Non-pigmented ciliary epithelial cell (primary cell): ENCODE measurements at places on chromosomes 1 and 21.

- no peak for DNase-seq
Measured at GRCh38 chr1:7334475-7335035, 436.5 kb upstream of the VAMP3 start.

- DNase-seq: peak; percentile 92
Measured at GRCh38 chr1:235018161-235018560, 110.5 kb downstream of the TOMM20 start.

GRCh38 chr21:42130441-42130840 is 59.3 kb downstream of the UMODL1 start:
- DNase-seq: no peak

DNA sequence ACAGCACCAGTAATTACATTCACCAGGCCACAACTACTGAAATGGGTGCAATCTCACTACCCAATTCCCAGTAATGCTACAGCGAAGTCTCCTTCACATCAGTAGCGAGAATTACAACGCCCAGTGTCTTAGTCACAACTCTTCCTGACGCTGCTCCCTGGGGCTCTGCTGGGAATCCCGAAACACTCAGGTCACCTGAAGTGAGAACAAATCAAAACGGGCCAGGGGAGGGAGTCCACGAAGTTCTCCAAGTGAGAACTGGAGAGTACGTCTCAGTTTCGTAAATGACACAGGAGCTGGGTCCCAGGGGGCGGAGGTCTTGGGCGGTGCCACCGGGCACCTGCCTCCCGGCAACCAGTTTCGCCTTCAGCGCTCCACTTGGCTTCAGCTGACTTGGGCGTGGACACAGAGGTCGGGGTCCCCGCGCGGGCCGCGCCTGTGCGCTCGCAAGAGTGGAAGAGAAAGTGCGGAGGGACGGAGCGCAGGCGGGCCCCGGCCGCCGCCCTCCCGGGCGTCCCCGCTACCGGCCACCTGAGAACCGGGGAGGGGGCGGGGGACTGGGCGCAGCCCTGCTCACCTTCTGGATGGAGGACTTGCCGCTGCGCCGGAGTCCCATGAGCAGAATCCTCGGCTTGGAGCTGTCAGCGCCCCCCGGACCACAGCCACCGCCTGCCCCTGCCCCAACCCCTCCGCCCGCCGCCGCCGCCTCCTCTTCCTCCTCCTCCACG is 575 bp downstream of the RRAGC start:
- DNase-seq: peak; percentile 30

DNA sequence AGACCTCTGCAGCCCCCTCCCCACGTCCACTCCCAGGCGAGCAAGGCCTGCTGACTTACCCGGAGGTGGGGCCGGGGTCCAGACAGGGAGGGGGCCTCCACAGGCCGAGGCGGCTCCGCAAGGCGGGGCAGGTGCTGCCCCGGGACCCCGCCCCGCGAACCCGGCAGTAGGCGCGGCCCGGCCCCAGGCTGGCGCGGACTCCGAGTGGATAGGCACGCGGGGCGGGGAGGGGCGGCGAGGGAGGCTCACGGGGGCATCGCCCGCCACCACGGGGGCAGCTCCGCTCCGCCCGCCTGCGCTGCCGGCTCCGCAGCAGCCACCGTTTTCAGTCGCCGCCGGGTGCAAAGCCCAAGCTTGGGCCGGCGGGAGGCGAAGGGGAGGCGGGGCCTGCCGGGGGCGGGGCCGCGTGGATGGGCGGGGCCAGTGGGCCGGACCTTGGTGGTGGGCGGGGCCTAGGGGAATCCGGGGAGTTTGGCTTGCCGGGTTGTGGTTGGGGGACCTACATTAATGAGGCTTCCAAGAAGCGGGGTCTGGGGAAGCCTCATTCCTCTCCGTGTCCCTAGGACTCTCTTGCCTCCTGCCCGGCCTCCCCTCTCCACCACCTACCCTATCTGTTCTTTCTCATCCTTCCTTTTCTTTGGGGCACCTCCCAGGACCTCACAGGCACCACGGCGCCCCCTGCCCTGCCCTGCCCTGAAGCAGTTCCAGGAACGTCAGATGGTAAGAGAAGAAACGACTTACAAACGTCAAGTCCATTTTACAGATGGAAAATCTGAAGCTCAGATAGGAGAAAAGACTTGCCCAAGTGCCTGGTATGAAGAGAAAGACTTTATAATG is at the start of gene RIMS3:
TSS of gene RIMS3 (minus strand) at position 348 of the 837 bp plus-strand sequence. CDS start 23,757 bp downstream, outside the sequence.
- DNase-seq: no peak

- DNase-seq: peak; percentile 100
Measured at GRCh38 chr1:218705911-218706893, 361.1 kb downstream of the TGFB2 start.

DNA sequence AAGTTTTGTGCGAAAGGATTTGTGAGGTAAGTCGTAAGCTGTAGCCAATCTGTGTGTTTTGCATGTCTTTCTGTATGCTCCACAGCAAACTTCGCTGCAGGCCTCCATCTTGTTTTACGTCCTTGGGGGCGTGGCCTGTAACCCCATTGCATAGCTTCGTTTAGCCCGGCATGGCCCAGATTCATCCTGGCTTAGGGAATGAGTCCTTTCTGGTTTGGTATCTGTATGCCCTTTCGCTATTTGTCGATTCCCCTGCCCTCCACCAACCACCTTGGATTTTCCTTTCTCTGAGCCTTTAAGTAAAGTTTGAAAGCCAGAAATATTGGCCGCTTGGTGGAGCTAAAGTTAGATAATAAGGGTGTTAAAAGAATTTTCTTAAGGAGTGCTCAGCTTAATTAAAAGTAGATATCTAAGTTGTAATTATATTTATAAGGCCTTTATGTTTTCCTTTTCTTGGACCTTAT is 1.1 kb downstream of the THEM4 start:
- no peak for DNase-seq

GRCh38 chr1:109850827-109851226 is 59.8 kb upstream of the CSF1 start:
- DNase-seq: no peak
